ENCODE measurements at places on chromosomes 12 and 14.

GRCh38 chr14:28589792-28590191, 176.8 kb upstream of the FOXG1 start:
- DNase-seq, result no peak

DNA sequence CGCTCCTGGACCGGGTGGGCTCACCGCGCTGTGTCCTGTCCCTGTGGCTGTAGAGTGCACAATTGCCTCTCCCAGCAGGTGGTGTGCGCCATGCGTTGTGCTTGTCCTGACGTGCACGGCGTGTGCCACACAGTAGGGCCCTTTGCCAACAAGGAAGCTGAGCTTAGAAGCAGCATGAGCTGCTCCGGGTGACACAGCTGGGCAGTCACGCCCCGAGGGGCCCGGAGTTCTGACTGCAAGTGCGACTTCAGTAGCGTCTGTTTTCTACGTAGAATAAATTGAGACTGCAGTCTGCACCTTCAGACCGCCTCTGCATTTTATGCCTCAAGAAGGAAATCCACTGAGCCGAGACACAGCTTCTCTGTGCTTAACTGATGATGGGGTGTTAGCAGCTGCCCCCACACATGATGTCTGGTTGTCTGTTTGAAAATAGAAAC, 81.6 kb downstream of the ADGRD1 start:
- DNase-seq, result no peak

GRCh38 chr14:22556021-22556989, 32.7 kb downstream of the DAD1 start:
- DNase-seq, result peak; percentile 84

- no peak for DNase-seq
Observed at GRCh38 chr12:69106482-69107118, 132.8 kb upstream of the CPSF6 start.

DNA sequence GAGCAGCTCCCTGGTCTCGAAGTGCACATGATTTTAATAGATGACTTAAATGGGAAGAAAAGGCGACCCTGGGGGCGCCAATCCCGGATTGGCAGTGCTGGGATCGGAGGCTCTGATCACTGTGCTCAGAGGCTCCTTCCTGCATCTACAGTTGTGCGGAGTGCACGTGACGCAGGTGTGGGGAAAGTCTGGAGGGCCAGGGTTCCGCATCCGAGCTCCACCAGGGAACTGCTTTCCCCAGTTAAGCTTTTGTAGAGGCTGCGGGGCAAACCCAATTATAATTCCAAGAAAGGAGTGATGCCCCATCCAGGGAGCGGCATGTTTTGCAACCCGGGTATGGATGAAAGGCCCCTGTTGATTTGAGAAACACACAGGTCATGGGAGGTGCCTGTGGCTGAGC, 36.5 kb downstream of the ELK3 start:
- no peak for DNase-seq

Measured in fibroblast of skin of right biceps (primary cell).